Mucosa of descending colon (tissue), 3 donors: ENCODE measurements at places on chromosomes 3 and 15.

- DNase-seq: no peak
These were observed 303.2 kb upstream of the TLE3 start for GRCh38 chr15:70400766-70401541.

DNA sequence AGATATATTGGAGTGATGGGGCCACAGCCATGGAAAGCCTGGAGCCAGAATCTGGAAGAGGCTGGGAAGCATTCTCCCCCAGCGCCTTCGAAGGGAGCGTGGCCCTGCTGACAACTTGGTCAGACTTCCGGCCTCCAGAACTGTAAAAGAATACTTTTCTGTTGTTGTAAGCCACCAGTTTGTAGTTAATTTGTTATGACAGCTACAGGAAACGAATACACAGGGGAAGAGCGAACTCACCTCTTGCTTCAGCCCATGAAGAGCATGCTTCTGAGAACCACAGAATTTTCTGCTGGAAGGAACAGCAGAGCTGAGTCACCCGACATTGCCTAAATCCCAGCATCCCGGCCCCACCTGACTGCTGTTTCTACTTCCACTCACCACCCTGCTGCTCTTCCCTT, 501.7 kb downstream of the SHQ1 start:
- no peak for DNase-seq

GRCh38 chr3:70042641-70043040, 43.1 kb downstream of the SAMMSON start:
- DNase-seq: no peak

DNA sequence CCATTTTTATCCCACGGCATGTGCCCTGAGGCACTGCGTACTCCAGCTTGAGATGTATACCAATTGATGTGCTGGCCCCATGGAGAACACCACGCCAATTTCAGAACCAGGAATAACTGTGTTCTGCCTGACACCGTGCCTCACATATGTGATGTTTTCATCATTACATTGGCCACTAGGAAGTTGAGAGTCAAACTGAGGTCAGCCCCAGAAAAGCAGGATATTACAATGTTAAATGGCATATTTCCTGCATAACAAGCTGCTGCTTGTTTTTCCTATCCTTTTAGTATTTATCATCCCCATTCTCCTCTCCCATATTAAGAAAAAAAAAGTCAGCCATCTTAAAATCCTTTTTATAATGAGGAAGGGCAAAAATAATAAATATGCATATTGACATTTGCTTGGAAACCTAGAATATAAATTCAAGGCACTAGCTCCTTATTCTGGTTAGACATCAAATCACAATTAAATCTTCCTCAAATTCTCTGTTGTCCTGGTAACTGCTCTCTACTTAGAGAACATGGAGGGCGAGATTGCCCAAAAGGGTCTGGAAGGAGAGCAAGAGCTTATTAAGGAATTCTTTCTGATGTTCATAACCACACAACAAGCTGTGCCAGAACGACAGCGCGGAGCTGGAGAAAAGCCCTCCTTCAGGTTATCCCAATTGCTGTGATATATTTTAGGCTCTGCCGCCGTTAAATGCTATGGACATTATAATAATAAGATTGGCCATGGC, 112.6 kb downstream of the UACA start:
- DNase-seq: no peak

GRCh38 chr3:120357807-120358206, 8.7 kb upstream of the LRRC58 start:
- DNase-seq: no peak
